ENCODE measurements at places on chromosomes 11 and 22.

GRCh38 chr22:30246814-30247376, 336 bp upstream of the LIF start:
- no peak for DNase-seq

- DNase-seq: no peak
Measured at GRCh38 chr11:110691926-110692325, 20.3 kb downstream of the ARHGAP20 start.

DNA sequence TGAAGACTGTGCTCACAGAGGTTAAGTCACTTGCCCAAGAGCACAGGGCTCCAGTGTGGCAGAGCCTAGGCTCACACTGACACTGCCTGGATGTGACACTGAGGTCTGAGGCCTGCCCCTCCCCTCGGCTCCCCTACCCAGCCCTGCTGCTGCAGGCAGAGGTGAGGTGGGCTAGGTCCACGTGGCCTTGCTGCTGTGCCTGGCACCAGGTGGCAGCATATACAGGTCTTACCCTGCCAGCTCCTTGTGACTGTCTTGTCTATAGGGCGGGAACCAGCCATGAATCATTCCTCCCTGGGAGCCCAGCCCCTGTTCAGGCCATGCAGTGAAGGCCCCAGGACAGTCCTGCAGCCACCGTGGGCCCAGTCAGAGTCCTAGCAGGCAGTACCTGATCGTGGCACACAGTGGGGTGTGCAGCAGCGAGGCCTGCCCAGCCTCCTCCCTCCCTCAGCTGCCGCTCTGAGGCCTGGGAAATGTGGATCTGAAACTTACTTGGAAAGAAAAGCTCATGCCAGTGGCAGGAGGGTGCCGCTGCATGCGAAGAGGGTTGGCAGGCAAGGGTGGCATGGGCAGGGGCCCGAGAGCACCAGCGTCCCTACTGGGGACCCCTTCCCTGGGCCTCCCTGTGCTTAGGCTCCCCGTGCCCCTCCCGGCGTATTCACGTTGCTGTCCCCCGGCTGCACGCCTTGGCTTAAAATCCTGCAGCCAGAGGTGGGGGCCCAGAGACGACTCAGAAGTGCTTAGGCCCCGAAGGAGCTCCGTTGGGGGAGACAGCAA, 1.2 kb upstream of the CERK start:
- peak; percentile 77 for DNase-seq

GRCh38 chr22:47739291-47740015, 977.0 kb downstream of the TBC1D22A start:
- DNase-seq: no peak

GRCh38 chr11:34860518-34860917, 55.7 kb downstream of the APIP start:
- no peak for DNase-seq

- no peak for DNase-seq
Measured at GRCh38 chr22:49362211-49362839, 465.3 kb downstream of the BRD1 start.

- DNase-seq: no peak
Measured at GRCh38 chr22:27597703-27598444, 203.7 kb downstream of the MN1 start.

DNA sequence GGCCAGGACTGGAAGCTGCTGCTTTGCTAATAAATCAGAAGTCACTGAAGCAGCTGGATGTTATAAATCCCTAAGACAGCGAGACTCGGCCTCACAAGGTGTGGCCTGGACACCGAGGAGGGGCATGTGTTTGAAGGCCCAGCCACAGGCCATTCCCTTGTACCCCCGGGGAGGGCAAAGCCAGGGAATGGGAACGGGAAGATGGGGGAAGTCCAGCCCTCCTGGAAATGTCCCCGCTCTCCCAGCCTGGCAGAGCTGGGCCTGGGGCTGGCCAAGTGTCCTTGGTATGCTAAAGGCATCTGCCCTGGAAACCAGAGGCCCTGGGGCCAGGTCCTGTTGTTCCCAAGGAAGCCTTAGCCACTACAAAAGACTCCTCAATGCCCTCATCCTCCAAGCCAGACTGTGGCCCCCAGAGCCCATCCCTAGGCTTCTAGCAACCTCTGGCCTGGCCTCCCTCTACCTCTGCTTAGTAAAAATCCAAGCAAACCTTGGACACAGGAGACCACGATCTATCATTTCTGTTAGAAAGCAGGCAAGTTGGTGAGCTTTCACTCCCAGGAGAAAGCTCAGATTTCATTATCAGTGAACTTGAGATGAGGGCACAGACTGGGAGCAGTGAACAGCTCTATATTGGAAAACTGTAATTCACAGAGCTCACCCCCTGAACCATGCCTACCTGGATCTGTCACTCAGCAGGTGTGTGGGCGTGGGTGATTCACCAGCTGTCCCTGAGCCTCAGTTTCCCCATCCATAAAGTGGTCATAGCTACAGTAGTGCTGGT, 11.0 kb downstream of the CHST1 start:
- DNase-seq: no peak

DNA sequence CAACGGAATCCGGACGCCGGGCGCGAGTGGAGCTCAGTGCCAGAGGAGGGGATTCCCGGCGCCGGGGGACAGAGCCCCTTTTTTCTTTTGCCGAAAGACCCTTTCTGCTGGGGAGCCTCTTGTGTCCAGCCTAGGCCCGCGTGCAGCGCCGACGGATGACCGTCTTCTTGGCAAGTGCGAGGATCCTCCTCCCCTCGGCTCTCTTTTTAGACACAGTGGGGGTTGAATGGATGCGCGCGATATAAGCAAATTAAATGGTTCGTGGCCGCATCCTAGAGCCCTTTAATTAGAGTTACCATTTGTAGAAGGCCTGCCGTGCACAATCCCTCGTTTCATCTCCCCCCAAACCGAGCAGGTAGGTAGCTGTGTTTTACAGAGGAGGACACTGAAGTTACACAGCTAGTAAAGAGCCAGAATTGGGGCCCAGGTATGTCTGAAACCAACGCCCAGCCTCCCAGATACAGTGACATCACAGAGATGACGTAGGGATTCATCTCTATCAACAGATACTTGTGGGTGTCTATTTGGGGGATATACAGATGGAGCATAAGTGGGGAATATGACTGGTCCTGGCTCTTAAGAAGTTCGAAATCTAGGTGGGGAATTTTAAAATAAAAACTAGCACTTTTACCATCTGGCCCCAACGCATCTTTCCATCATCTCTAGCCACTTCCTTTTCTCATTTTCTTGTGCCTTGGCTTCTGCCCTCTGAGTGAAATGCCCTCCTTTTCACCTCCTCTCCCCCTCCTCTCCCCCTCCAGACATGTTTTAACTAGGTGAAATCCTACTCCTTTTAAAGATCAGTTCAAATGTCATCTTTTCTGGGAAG, 875 bp downstream of the TCP11L1 start:
- peak; percentile 69 for DNase-seq

GRCh38 chr22:37521236-37521739, 2.1 kb upstream of the CARD10 start:
- DNase-seq: no peak

DNA sequence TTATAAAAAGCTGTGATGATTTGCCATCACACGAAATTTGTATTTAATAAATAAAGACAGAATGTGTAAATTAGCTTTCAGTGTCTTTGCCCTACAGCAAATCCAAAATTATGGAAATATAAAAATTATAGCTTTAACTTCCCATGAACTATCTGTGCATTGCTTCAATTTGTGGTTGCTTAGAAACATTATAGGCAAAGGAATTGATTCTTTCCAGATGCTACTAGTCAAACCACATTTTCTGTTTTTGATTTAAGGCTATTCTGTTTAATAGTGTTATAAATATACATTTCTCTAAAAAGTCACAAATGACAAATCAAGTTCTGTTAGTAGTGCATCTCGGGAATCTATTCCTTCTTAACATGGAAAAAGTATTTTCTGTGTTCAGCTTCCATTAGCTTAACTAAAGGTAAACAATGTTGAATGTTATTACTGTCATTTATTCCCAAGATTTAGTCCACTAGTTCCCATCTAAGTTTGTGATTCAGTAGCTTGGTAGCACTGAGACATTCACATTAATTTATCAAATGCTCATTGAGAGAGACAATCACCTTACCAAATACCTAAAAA, 1086.3 kb upstream of the CCDC90B start:
- DNase-seq: no peak

DNA sequence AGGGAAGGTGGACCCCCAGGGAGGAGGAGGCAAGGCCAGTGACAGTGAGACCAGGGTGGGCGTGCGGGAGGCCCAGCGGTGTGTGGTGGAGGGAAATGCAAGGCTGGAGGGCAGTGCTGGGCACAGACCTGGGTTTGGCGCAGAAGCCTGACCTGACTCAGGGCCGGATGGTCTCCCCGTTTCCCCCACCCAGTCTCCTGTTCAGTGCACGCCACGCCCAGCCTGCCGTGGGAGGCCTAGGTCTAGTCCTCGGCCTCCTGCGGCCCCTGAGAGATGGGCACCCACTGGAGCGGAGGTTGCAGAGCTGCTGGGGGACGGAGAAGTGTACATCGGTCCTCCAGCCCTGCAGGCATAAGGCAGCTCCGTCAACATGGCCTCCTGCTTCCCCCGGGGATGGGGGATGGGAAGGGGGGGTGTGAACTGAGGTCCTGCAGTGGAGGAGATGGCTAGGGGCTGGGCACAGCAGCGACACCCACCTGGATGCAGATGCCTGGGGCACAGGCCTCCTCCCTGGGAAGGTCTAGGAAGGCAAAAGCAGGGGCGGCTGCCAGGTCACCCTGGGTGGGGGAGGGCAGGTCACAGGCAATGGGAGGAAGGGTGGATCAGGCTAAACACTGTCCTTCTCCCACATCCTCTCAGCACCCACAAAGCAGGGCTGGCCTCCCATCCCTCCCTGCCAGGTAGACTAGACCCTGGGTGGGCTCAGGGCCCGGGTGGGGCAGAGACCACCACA, 15.9 kb downstream of the IL17REL start:
- no peak for DNase-seq

DNA sequence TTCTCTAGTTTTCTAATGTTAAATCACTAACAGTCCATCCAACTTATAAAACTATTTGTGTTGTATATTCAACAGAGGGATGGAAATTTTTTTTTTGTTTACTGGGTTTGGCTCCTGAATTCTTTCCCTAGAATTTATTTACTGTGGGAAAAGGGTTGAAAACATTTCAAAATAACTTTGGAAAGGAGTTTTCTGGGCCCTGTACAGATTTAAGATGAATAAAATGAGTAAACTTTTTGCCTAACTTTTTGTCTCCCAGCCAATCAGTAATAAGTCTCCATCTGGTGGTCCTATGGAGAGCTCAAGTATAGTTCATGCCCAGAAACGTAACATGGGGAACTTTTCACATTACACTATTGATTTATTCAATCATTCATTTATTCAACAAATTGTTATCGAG, 16.7 kb upstream of the PRSS23 start:
- DNase-seq: no peak

DNA sequence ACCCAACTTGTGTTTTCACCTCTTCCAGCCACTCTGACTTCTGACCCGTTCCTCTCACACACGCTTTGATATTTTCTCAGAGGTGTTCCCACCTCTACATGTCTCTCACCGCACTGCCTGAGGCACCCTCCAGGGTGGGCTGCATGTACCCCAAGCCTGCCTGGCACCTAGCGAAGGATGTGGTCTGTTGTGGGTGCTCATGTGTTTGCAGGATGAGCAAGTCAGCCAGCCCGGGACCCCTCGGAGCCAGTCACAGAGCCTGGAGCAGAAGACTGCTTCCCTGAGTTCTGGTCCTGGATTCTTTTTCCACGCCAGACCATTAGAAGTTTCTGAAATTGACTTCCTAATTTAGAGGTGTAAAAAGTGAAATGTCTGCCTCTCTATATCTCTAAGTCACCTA, 3.8 kb downstream of the GTSE1 start:
- no peak for DNase-seq

GRCh38 chr11:123194337-123195187, 486 bp downstream of the CLMP start:
- DNase-seq: no peak

DNA sequence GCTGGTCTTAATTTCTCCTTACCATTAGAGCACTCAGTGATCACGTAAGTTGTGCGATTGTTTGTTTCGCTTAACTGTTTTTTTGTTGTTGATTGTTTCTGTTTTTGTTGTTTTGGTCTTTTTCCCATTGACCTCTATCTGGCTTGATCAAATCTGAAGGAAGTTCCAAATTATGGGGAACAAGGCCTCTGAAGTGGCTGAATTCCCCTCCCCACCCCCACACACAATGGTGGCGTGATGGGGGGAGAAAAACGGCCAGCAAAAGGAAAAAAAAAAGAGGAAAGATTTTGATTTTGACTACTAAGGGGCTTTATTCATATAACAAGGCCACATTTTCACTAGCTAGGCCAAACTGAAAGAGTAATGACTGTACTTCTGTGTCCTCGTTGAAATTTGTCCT, 53.6 kb downstream of the OSBPL5 start:
- DNase-seq: no peak

DNA sequence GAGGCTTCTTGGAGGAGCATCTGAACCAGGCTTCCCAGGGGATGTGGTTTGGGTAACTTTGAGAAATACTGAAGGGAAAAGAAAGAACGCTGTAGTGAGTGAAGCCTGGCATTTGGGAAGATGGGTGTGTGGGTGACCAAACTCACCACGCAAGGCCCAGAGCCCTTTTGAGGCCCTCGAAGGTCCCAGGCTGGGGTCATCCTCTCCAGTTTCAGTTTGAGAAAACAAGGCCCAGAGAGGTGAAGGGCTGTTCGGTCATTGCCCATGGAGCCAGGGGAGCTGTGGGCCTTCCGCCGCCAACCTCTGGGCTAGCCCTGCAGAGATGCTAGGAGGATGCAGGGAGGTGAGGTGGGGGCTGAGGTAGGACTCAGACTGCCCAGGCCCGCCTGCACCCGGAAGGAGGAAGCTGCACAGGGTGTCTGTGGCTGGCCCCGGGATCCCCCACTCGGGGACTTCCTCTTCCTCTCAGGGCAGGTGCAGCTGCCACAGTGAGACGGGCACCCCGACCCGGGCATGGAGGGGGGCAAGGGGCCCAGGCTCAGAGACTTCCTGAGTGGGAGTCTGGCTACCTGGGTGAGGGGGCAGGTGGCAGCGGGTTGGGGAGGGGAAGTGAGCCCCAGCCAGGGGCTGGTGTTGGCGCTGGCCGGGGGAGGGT, at the start of gene CCDC88B:
Gene CCDC88B, plus strand, starts transcription at position 451 of the 655 bp plus-strand sequence. Its CDS starts 63 bp downstream, at position 514.
- DNase-seq: peak; percentile 93

DNA sequence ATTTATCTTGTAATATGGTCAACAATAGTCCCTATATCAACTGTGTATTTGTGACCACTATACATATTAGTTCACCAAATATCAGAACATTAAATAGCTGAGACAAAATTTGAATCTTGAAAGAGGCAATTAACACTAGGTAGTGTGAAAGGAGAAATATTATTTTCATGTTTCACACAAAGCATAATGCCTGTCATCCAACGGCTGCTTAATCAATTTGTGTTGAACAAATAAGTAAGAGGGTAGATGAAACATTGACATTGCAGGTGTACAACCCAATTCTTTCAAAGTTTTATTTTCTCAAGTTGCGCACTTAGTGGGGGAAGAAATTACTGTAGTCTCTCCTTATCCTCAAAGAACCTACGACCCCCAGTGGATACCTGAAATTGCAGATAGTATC, 3.4 kb upstream of the OR8I2 start:
- no peak for DNase-seq
